ENCODE measurements at places on chromosomes 5 and 9.
A peak's percentile ranks its signal among the peaks of the same experiment; 100 is the strongest.

DNA sequence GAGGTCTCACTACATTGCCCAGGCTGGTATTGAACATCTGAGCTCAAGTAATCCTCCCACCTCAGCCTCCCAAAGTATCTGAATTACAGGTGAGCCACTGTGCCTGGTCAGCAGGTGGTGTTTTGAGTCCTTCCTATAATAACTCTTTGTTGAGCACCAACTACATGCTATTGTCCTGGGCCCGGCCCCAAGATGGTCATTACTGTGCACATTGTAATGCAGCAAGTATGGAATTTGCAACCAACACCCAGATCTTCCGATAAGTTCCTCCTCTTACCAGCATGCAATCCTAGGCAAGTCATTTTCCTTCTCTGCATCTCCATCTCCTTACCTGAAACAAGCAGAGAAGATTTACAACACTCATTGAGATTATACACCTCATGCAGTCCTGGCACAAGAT lies 510.3 kb upstream of the KLF4 start:
- DNase-seq: no peak

DNA sequence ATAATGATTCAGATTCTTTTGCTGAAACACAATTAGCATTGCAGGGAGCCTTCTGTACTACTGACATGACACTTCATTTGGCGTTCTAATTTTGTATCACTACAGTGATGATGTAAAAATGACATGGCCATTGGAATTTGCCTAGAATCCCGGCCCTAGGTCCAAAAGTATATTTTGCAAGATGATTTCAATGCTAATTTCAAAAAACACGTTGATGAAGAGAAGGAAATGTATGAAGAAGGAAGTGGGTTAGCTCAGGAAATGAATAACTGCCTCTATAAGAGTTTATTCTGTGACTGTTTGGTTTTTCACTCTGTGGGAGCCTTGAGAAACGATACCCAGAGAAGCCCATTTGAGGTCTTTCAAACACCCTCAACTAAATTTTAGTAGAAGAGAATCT lies 59.3 kb downstream of the OSTF1 start:
- no peak for DNase-seq

DNA sequence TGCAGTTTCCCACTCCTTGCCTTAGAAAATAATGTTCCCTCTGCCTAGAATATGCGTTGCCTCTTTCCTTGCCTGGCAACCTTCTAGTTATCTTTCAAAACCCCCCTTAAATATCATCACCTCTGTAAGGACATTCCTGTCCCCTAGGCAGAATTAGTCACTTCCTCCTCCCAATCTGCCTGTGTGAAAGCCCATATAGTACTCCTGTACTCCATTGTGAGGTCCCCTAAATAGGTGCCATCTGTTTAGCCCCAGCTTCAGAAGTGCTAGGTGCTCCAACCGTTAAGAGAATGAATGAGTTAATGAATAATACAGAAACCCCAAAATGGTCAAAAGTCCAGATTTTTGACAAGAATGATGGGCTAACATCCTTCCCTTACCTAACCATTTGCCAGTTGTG lies 181.4 kb downstream of the GDNF start:
- DNase-seq: no peak

GRCh38 chr9:15149450-15149849 lies 157.6 kb downstream of the TTC39B start:
- DNase-seq: no peak

- no peak for DNase-seq
Measured at GRCh38 chr9:115786321-115786720, 367.3 kb upstream of the PAPPA start.

- no peak for DNase-seq
Measured at GRCh38 chr5:18687429-18687828, 1053.2 kb downstream of the TAF11L14 start.

- DNase-seq: no peak
Measured at GRCh38 chr9:36035006-36035405, 1.7 kb upstream of the RECK start.

GRCh38 chr9:83537331-83538171 lies 650 bp downstream of the FRMD3 start:
- DNase-seq: no peak

DNA sequence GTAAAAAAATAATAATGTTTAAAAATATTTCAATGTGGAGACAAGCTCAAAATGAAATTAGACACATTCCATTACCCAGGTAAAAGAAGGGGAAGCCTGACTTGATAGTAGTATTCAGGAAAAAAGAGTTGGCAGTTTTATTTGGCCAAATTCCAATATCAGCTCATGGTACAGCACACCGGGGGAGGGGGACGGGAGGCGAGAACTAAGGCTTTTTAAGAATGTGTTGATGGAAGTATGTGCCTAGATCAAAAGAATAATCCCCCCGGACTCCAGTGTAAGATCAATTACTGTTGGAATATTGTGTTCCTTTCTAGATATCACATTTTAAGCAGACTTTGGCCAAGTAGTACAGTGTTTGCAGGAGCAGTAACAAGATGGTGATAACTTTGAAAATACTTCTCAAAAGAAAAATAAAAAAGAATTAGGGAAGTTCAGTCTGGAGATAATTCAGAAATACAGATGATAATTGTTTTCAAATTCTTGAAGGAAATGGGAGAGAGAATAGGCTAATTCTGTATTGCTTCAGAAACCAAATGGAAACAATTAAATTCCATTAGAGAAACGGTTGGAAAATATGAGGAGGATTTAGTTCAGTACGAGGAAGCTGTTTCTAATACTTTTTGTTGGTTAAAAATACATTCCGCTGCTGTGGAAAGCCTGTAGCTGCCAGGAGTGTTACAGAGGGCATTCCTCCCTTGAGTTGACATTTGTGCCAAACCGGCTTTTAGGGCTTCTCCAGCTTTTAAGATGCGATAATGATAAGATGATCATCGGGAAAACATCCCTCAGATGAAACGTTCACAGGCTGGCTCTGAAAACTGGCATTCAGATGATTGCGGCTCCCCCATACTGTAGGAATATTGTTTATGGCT lies 98.1 kb upstream of the ERBIN start:
- DNase-seq: no peak

DNA sequence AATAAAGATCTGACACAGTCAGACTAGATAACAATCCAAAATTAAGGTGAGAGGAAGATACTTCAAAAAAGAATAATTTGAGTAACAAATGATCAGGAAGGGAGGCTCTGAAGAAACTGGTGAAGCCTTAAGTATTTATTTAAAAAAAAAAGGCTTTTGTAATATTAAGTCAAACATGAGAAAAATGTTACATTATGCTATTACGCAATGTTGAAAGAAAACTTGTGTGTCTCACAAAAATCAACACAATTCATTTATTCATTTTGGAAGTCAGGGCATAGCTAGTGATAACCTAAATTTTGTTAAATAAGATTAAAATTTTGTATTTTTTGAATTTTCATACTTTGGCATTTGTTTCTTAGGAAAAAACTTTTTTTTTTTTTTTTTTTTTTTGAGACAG lies 28.2 kb downstream of the WDR41 start:
- DNase-seq: no peak

DNA sequence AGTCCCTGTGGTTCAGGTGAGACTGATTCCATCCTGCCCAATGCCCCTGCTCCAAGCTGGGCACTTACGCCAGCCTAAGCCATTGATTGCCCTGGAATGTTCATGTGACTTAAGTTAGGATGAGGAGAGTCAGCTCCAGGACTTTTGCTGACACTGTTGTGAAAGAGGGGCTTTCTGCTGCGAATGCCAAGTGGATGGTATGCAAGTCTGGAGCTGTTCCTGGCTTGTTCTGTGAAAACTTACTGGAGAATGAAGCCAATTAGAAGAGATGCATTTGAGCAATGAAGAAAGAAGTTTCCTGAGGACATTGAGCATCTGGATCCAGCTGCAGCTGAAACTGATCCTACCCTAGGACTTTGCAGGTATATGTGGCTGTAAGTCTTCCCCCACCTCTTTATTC lies 61.2 kb upstream of the ZFR start:
- DNase-seq: no peak

DNA sequence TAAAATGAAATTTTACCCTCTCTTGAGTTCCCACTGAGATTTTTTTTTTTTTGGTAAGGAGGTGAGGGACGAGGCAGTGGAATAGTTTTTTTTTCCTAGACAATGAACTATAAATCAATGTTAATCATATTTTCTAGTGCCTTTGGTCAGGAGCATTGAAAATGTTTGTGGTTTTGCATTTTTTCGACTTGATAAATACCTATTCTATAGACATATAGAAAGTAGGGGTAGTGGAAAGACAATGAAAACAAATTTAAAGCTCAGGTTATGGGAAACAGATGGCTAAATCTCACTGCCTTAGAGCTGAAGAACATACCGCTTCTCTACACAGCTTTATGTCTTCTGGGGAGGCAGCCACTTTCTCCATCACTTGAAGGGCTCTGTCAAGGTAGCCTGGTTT lies 94.3 kb downstream of the MRPS27 start:
- DNase-seq: no peak

DNA sequence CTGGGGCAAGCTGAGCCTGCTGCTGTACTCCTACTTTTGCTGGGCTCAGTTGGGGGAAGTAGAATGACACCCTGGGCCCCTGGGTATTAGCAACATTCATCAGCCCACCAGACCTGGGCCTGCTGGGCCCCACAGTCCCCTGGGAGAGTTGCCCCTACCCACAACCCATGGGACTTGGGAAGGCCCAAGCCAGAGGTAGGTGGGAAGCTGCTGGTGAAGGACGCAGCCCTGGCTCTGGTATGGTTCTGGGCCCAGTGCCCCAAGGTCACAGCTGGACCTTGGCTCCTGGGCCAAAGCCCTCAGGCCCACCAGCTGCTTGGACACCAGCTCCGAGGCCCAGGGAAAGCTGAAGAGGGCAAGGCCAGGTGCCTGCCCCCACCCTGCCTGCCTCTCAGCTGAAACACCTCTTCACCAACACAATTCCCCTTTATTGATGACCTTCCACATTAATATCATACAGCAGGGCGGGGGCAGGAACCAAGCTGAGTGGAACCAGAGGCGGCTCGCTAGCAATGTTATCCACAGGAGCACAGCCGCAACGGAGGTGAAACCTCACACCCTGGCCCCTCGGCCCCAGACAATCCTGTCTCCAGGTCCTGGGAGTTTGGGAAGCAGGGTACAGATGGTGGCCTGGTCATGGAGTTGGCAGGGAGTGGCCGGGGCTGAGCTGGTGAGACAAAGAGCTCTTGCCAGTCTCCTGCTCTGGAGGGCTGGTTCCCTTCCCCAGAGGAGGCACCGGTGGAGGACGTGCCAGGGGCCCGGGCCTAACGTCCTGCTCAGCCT lies 13.7 kb downstream of the DOLPP1 start:
- DNase-seq: no peak

DNA sequence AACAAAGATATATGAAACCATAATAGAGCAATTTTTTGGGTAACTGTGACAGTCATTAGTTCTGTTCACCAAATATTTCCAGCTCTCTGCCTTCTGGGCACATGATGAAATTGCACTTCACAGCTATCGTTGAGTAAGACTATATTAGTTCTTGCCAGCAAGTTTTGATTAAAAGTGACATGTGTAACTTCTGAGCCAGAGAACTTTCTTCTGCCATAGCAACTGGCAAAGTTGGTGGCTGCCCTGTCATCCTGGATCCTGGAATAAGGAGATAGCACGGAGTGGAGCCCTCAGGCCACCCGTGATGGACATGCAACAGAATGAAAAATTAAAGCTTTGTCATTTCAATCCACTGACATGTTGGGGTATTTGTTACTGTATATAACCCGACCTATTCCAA lies 194.4 kb upstream of the VCAN start:
- no peak for DNase-seq

GRCh38 chr9:94922098-94922607 lies 195.7 kb downstream of the AOPEP start:
- no peak for DNase-seq

DNA sequence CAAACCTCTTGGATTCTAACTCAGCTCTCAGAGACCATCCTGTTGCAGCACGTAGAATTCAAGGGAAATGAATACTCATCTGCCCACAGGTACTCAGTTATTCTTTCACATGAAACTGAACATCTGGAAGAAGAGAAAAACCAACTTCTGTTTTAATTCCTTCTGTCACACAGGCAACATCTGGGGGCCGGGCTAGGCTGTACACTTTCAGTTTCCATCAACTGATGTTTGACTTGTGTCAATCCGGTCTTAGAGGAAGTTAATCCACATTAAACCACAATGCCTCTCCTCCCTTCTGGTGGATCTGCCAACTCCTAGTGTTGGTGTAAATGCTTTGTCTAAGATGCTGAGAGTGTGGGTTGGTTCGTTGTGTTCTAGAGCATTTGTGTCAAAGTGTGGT lies 17.6 kb downstream of the DMRT3 start:
- no peak for DNase-seq

DNA sequence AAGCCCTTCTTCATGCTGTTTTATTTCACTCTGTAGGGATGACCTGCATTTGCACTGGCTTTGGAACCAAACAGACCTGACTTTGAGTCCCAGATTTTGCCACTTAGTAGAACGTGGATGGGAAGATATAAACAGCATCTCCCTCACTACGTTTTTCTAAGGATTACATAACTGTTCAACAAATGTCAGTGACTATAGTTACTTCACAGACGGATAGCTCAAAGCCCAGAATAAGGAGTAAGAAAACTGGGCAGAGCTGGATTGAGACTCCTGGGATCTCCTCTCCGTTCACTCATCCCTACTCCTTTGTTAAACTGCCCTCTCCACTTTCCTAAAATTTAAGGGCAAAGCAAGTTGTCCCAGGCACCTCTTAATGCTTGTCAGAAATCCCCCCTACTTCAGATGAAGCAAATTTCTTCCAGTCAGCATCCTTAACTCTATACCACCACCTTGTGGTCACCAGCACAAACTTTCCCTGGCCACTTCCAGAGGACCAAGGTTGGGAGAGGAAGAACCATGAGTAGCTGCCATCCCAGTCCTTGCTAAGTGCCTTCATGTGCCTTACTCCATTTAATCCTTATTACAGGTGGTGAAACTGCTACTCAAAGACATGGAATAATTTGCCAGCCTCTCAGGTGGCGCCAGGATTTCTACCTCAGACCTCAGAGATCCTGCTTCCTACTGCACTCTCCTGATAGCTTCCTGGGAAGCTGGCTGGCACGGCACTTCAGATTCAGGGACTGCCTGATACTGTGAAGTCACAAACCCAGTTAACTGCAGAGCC lies 38.4 kb downstream of the EGR1 start:
- peak; percentile 58 for DNase-seq

GRCh38 chr5:132526290-132526973 lies 16.9 kb downstream of the IL5 start:
- DNase-seq: peak; percentile 48

DNA sequence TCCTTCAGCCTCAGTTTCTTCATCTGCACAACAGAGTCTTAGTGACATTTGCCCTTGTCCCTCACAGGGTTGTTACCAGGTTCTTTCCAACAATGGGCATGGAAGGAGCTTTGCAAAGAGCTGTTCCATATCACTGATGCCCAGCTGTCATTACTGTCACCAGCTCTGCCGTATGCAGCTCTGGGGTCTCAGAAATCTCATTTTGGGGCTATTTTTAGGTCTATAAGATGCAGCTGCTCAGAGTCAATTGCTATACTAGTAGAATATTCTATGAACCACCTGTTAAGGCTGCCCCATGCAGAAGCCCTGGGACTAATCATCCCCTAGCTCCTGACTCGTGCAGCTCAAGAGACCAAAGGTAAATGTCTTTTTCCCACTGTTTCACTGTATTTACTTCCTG lies 105.1 kb upstream of the TNPO1 start:
- no peak for DNase-seq

GRCh38 chr9:105651806-105652205 lies 10.5 kb upstream of the TAL2 start:
- DNase-seq: no peak

Data from NCI-H1694 (cell line).